ENCODE measurements at places on chromosomes 7 and 10.

GRCh38 chr7:1899196-1899595 is 229.1 kb downstream of the ELFN1 start:
- no peak for DNase-seq

GRCh38 chr7:64516451-64516850 is 46.4 kb downstream of the ZNF680 start:
- DNase-seq = no peak

- DNase-seq = no peak
Observed at GRCh38 chr10:59553162-59553900, 156.3 kb downstream of the SLC16A9 start.

DNA sequence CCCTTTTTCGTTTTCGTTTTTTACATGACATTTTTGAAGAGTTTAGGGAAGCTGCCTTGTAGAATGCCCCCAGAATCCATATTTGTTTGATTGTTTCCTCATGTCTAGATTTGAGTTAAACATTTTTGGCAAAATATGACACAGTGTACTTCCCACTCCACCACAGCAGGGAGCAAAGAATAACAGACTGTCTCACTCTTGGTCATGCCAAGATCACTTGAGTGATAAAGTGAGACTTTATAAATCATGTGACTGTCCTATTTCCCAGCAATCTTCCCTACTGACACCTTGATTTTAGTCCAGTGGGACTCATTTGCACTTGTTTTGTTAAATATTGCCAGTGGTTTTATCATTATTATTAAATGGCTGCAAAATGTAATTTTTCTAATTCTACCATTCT is 44.4 kb upstream of the USP6NL start:
- no peak for DNase-seq

Data from GM12892 (cell line).